ENCODE measurements at places on chromosomes 3 and 15.

GRCh38 chr3:101999177-101999779 is 150.0 kb downstream of the NFKBIZ start:
- peak; percentile 32 for ATAC-seq

DNA sequence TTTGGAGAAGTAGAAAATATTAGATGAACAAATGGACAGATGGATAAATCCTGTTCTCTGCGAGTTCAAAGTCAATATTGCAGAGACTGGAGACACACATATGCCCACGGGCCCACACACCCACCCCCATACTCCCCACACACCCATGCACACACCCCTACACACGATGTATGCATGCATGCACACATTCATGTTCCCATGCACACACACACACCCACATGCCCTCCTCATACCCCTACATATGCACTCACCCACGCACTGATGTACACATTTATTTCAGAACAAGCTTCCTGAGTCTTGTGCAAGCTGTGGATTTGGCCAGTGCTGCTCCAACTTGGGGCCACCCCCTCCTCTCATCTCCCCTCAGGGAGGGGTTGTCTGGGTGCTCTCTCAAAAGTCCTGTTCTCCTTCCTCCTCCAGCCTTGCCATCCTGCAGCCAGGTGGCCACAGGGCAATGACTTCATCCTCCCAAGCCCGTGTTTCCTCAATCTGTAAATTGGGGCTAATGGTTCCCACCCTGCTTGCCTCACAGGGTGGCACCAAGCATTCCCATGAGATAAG is 16.4 kb downstream of the MAPKAPK3 start:
- ATAC-seq, result no peak

DNA sequence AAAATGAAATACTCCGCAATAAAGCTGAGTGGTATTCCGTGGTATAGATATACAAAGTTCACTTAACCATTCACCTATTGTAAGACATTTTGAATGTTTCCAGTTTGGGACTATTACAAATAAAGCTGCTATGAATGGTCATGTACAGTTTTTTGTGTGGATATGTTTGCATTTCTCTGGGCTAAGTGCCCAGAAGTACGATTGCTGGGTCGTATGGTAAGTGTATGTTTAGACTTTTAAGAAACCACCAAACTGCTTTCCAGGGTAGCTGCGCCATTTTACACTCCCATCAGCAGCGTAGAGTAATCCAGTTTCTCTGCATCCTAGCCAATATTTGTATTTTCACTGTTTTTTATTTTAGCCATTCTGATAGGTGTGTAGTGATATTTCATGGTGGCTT is 208.4 kb upstream of the TLE3 start:
- no peak for ATAC-seq

DNA sequence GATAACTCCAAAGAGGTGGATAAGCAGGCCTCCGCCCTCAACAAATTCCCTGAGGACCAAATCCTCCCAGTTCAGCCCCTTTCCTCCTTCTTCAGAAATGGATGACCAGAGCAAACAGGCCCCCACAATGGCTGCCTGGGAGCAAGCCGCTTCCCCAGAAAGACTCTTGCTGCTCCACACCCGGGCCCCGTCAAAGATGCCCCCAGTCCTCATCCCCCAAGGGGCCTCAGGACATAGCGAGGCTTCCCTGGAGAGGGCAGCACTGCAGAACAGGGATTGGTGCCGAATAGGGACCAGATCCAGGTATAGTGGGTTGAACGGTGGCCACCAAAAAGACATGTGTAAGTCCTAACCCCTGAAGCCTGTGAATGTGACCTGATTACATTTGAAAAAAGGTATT is 502.3 kb downstream of the SHQ1 start:
- no peak for ATAC-seq

- ATAC-seq, result no peak
Observed at GRCh38 chr15:62983956-62984355, 58.6 kb upstream of the TPM1 start.

DNA sequence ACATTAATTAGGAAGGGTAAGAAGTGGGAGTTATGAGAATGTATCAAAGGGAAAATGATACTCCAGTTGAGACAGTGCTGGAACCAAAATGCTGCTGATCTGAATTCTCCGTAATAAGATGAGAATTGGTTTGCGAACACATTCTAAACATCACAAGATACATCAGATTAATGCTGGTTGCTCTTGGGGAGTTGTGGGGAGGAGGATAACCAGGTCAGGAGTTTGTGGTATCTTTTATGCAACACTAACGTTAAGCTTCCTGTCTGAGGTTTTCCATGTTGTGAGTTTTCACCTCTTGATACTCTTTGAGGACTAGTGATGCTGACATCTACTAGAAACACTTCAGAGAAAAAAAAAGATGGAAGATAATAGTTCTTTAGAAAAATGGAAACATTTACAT is 47.2 kb downstream of the PPARG start:
- no peak for ATAC-seq

GRCh38 chr15:36960179-36960946 is 140.0 kb downstream of the MEIS2 start:
- ATAC-seq, result no peak

DNA sequence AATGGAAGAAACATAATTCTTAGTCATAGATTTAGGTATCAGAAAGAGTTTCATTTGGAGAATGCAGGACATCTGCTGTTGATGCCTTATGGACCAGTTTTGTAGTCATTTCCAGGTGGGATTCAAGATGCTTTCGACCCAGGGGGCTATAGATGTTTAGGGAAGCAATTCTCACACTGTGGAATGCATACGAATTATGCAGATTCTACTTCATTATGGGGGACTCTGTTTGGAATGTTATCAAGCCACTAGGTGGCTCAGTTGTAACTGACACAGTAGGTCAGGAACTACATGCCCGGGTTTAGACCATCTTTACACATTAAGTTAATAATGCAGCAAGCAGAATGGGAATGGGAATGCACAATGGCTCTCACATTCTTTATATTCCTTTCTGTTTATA is 1359.8 kb downstream of the ZPLD1 start:
- no peak for ATAC-seq

GRCh38 chr3:71549951-71550350 is 33.6 kb downstream of the FOXP1 start:
- no peak for ATAC-seq

DNA sequence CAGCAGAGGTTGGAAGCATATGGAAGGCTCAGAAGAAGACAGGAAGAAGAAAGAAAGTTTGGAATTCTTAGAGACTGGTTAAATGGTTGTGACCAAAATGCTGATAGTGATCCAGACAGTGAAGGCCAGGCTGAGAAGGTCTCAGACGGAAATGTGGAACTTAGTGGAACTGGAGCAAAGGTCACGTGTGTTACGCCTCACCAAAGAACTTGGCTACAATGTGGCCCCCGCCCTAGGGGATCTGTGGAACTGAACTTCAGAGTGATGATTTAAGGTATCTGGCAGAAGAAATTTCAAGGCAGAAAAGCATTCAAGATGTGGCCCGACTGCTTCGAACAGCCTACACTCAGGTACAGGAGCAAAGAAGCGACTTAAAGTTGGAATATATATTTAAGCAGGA is 83.1 kb downstream of the MYO5A start:
- no peak for ATAC-seq

- no peak for ATAC-seq
Observed at GRCh38 chr3:12437861-12438260, 46.4 kb upstream of the TSEN2 start.

GRCh38 chr3:47365213-47366153 is 15.3 kb upstream of the PTPN23 start:
- ATAC-seq, result no peak

- ATAC-seq, result no peak
Observed at GRCh38 chr15:28974142-28974541, 88.4 kb downstream of the APBA2 start.

GRCh38 chr3:126667631-126668449 is 12.9 kb upstream of the TXNRD3 start:
- no peak for ATAC-seq

DNA sequence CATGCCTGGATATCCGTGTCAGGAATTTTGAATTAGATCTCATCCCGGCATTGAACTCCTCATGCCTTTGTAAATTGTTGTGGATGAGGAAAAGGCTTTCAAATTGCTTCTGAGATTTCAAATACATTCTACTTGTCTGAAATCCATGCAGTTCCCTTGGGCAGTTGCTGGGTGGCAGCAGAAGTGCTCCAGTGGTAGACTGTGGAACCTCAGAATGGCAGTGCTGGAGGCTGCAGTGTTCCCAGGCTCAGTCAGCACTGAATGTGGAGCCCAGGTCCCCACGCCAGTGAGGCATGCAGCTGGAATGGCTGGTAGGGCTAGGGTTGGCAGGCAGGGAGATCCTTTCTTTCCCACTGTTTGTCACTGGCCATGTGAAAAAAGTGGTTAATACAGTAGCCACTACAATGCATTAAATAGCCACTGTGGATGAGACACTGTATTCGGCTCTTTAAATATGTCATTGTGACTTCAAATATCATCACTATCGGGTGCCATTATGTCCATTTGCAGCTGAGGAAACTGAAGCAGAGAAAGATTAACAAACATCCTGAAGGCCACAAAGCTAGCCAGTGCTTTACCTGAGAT is 98.6 kb downstream of the TPRG1 start:
- peak; percentile 86 for ATAC-seq

DNA sequence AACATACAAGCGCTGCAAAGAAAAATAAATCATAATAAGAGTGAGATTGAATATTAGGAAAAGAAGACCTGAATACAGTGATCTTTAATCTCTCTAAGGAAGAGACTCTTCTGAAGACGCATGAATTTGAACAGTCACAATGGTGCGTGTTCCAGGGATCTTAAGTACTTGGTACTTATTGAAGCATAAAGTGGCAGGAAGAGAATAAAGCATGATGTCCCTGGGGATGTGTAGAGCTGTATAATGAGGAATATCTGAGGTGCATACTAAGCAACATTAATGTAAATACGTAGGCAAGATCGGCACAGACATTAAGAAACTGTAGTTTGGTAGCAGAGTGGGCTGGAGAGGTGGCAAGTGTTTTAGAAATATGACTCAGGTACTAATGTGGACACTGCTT is 246.2 kb upstream of the MCTP2 start:
- ATAC-seq, result no peak

DNA sequence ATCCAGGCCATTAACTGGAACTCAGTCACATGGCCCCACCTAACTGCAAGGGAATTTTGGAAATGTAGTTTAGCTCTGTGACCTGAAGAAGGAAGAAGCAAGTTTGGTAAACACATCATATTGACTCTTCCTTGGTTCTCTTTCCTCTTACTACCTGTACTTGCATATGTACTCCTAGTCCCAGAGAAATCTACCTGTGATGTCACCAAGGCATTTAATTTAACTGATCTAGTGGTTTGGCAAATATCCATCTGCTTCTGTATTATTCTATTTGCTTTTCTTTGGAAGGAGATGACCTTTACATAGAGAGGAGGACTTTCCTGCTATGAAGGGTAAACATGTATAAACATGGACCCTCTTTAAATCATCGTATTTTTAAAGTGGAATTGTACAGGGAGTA is 150.8 kb downstream of the TMEM108 start:
- no peak for ATAC-seq

DNA sequence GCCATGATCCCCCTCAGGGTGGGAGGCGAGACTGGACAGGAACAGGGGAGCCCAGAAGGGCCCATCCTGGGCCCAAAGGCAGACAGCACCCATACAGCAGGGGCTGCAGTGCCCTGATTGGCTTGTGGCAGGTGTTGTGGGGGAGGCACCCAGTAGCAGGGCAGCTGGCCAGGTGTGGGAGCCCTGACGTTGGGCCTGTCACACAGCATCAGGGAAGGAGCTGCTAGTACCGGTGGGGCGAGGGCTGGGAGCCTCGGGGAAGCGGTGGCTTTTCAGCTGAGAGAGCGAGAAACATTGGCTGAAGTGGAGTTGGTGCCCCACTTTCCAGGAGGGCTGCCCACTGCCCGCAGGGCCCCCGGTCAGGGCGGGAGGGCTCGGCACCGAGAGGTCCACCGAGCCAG is 19.7 kb upstream of the CYP11A1 start:
- ATAC-seq, result no peak

- no peak for ATAC-seq
Observed at GRCh38 chr3:88936831-88937230, 170.6 kb upstream of the EPHA3 start.

DNA sequence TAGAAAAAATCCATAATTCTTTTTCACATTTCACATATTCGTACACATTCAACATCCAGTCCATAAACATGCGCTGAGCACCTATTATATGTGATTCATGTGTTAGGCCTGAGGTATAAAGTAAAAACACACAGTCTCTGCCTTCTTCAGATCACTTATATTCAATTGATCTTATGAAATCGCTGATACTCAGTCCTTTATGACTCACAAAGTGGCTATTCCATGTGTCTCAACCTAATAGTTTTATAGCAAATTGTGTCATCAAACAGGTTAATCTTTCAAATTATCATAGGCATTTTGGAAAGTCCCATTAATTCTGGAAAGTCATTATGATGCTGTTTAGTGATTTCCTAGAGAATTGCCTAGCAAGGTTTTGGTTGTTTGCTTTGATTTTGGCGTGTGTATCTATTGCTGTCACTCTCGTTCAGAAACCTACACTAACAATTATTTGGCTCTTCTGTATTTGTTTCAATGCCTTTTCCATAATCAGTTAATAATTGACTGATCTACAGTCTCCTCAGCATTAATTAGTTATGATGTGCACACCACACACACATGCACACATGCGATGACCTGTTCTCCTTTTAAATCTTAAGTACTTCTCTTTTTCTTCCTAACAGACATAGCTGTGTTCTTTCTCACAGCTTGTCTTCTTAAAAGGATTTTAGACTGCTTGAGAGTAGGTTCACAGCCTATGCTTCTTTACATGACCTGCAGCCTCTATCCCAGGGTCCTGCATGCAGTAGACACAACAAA is 353.1 kb downstream of the MECOM start:
- ATAC-seq, result no peak

- no peak for ATAC-seq
Observed at GRCh38 chr3:184257083-184257915, 4.1 kb downstream of the CAMK2N2 start.

GRCh38 chr3:99825004-99825640 is 7.5 kb downstream of the CMSS1 start:
- ATAC-seq, result no peak

DNA sequence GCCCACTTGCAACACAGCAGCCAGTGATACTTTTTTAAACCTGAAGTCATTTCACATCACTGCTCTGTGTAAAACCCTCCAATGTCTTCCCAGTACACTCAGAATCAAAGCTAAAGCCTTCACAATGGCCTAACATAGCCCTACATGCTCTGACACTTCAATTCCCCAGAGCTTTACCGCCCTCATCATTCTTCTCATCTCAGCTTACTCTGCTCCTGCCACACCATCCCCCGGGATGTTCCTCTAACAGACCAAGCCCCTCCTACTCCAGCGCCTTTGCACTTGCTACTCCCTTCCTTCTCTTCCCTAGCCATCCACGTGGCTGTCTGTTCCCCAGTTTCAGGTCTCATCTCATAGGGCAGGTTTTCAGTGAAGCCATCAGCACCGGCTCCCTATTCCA is 194.0 kb downstream of the SSR3 start:
- no peak for ATAC-seq

GRCh38 chr3:158347966-158348365 is 223.0 kb upstream of the MLF1 start:
- no peak for ATAC-seq

GRCh38 chr3:38054499-38055001 is 15.5 kb downstream of the DLEC1 start:
- no peak for ATAC-seq

GRCh38 chr15:73965758-73966113 is 26.4 kb downstream of the STOML1 start:
- ATAC-seq, result peak; percentile 53
